Fibroblast of the conjunctiva (primary cell): ENCODE measurements at places on chromosomes 2 and 18.

GRCh38 chr2:168731616-168732015 lies 70.8 kb upstream of the NOSTRIN start:
- no peak for DNase-seq

GRCh38 chr2:23900541-23901322 lies 26.2 kb downstream of the ATAD2B start:
- peak; percentile 66 for DNase-seq

GRCh38 chr2:152573168-152573567 lies 144.1 kb downstream of the PRPF40A start:
- peak; percentile 46 for DNase-seq

- DNase-seq: no peak
Measured at GRCh38 chr2:47078541-47079482, 76.3 kb downstream of the STPG4 start.

- DNase-seq: no peak
Measured at GRCh38 chr2:195656161-195656858, 716 bp upstream of the SLC39A10 start.

GRCh38 chr2:28616396-28616999 lies 120.6 kb downstream of the PLB1 start:
- DNase-seq: no peak

GRCh38 chr2:25420820-25421237 lies 79.1 kb upstream of the DNMT3A start:
- no peak for DNase-seq

GRCh38 chr2:43460174-43460546 lies 135.7 kb downstream of the THADA start:
- no peak for DNase-seq

- DNase-seq: no peak
Measured at GRCh38 chr2:40227210-40227609, 224.7 kb downstream of the SLC8A1 start.

GRCh38 chr2:228559774-228560415 lies 378.4 kb upstream of the SPHKAP start:
- no peak for DNase-seq

GRCh38 chr18:32730068-32730467 lies 42.8 kb downstream of the KLHL14 start:
- DNase-seq: no peak

DNA sequence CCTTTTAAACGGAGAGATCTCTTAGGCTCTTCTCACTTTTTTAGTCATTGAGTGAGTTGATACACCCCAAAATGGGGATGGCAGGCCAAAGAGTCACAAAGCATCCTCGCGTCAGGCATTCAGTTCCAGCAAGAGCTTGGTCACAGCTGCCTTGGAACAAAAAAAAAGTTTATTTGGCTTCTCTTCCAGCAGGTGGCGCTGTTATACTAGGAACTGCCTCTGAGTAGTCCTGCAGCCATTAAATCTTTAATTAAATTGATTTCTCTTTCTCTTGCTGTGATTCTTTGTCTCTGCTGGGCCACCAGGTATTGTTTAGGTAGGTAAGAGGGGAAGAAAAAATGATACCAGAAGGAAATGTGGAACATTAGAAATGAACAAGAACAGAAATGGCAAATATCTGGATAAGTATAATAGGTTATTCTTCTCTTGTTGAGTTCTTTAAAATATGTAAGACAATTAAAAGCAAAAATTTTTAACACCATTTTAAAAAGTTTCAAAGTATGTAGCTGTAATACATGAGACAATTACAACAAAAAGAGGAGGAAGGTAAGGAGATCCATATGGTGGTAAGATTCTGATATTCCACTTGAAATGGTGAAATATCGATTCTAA lies 175.1 kb downstream of the GALNT1 start:
- peak; percentile 35 for DNase-seq

DNA sequence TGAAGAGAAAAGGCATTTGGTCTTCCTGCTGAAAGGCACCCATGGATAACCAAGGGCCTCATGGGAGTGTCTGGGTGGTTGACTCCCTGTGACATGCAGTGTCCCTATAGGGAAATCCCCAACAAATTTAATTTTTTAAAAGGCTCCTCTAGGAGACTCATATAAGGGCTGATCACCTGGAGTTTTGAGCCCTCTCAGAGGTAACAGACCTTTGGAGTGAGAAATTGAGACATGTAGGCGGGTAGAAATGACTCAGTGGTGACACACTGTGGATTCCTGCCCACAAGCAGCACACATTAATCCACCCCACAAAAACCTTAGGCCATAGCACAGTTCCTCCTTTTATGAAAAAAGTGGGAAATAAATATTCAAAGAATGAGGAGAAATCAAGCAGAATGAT lies 557.0 kb upstream of the CNTNAP5 start:
- no peak for DNase-seq

DNA sequence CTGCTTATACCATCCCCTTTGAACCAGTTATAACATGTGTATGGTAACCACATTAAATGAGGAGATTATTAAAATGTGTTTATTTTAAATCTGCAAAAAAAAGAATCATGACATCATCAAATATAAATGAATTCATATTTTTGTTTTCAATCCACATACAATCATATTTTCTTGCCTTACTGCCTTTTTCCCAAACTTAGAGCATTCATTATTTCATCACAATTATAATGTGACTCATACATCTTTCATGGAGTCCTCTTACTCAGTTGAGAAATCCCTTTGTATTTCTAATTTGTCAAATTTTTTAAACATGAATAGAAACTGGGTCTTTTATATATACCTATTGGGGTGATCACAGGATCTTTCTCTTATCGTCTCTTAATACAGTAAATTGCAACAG lies 909.6 kb downstream of the DSC3 start:
- no peak for DNase-seq

GRCh38 chr2:48045613-48046012 lies 139.3 kb upstream of the FBXO11 start:
- DNase-seq: no peak

DNA sequence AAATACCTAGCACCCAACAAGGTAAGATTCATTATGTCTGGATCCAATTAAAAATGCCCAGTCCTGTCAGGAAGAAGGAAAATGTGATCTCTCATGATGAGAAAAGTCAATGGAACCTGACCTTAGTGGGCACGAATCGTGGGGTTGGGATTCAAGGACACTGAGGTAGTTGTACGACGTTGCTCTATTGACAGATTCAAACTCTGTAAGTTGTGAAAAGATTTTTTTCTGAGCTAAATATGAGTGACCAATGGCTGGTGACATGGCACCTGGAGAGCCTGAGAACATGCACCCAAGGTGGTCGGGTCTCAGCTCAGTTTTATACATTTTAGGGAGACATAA lies 148.2 kb downstream of the NDUFA10 start:
- DNase-seq: no peak

- no peak for DNase-seq
Measured at GRCh38 chr18:61817086-61817485, 75.7 kb downstream of the RNF152 start.

DNA sequence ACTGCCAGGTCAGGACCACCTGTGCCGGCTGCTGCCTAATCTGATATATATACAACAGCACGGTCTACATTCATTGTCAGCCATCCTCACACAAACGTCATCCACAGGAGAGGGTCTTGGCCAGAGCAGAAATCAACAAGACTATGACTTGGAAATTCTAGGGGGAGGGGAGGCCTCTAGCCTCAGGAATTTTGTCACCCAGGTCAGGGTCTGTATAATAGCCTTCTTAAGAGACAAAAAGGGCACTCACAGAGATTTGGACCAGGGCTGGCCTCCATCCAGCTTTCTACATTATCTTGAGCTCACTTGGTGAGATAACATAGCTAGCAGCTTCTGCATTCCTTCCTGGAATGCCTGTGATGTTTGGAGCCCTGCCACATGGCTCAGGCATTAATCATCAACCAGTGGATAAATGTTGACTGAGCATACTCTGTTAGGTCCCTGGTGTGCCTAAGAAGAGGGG lies 50.4 kb upstream of the CTIF start:
- peak; percentile 71 for DNase-seq

GRCh38 chr2:27776097-27776496 lies 4.6 kb downstream of the MRPL33 start:
- DNase-seq: peak; percentile 68

DNA sequence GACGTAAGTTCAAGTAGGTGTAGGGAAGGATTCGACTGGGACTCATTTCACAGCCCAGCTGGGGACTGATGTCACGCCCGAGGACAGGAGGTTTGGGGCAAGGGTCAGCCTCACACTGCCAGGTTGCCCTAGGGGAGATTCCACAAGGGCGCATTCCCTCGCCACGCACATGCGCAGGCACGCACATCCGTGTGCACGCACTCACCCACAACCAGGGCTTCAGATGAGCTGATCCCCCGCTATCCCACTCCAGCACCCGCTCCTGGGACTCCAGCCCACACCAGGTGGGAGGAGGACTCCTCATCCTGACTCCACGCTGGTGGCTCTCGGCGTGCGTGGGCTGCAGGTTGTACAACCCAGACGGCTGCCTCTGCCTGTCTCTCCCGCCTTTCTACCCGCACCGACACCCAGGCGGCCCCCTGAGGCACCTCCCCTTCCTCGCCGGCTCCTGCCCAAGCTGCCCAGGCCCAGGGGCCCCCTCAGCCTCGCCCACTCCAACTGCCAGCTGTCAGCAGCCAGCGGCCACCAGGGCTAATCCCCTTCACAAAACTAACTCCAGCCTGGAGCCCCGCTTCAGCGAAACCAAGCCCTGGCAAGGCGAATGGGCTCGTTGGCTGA lies 47.8 kb upstream of the FOSL2 start:
- DNase-seq: no peak

GRCh38 chr2:236858661-236859060 lies 227.0 kb upstream of the COPS8 start:
- DNase-seq: no peak

DNA sequence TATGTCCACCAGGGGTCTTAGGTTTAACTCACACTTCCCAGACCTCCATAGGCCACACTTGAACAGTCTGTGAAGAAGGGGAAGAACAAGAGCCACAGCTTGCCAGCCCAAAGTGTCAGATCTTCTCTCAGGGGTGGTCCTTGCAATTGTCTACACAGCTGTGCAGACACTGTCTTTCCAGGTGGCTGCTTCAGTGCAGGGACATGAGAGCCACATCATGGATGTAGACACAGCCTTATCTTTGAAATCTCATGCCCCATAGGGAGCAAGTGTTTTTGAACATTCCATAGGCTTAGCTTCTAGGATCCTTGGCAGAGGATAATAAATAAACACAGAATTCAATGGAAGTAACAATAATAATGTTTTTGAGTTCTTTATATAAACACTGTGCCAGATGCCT lies 6.7 kb downstream of the ZNF407 start:
- no peak for DNase-seq

- DNase-seq: peak; percentile 43
Measured at GRCh38 chr2:45585267-45585861, 25.7 kb downstream of the SRBD1 start.

DNA sequence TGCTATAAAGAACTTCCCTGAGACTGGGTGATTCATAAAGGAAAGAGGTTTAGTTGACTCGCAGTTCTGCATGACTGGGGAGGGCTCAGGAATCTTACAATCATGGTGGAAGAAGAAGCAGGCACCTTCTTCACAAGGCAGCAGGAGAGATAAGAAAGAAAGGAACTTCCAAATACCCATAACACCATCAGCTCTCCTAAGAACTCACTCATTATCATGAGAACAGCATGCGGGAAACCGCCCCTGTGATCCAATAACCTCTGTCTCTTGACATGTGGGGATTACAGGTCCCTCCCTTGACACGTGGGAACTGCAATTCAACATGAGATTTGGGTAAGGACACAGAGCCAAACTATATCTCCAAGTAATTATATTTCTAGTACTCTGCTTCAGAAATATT lies 163.8 kb upstream of the CDH20 start:
- DNase-seq: no peak

- no peak for DNase-seq
Measured at GRCh38 chr2:15159206-15159605, 401.9 kb downstream of the NBAS start.

GRCh38 chr2:118853129-118853640 lies 5.7 kb upstream of the EN1 start:
- DNase-seq: no peak
